ENCODE measurements at places on chromosomes 1 and 21.

GRCh38 chr1:154158307-154159125 lies 3.6 kb upstream of the NUP210L start:
- DNase-seq: no peak

- DNase-seq: no peak
Measured at GRCh38 chr1:214310777-214311690, 30.1 kb downstream of the SMYD2 start.

- DNase-seq: no peak
Measured at GRCh38 chr1:227072991-227073390, 132.9 kb downstream of the COQ8A start.

- DNase-seq: no peak
Measured at GRCh38 chr1:98104289-98104688, 183.5 kb upstream of the DPYD start.

DNA sequence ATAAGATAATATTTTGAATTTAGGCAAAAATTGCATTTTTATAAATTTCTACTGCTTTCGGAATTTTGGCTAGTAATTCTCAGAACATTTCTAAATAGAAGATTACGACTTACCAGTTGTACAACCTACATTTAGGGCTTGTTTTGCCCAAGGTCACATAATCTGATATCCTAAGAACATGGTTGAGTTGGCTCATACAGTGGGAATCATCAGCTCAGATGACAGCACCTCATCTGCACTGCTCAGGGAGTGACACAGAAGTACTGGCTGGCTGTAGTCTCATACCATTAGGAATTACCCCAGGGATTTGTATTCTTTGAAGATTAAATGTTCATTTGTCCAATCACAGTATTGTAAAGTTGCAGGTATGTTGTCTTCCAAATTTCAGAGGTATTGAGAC lies 217.6 kb downstream of the ADGRL2 start:
- DNase-seq: no peak

- DNase-seq: no peak
Measured at GRCh38 chr1:239854922-239855321, 236.8 kb upstream of the FMN2 start.

DNA sequence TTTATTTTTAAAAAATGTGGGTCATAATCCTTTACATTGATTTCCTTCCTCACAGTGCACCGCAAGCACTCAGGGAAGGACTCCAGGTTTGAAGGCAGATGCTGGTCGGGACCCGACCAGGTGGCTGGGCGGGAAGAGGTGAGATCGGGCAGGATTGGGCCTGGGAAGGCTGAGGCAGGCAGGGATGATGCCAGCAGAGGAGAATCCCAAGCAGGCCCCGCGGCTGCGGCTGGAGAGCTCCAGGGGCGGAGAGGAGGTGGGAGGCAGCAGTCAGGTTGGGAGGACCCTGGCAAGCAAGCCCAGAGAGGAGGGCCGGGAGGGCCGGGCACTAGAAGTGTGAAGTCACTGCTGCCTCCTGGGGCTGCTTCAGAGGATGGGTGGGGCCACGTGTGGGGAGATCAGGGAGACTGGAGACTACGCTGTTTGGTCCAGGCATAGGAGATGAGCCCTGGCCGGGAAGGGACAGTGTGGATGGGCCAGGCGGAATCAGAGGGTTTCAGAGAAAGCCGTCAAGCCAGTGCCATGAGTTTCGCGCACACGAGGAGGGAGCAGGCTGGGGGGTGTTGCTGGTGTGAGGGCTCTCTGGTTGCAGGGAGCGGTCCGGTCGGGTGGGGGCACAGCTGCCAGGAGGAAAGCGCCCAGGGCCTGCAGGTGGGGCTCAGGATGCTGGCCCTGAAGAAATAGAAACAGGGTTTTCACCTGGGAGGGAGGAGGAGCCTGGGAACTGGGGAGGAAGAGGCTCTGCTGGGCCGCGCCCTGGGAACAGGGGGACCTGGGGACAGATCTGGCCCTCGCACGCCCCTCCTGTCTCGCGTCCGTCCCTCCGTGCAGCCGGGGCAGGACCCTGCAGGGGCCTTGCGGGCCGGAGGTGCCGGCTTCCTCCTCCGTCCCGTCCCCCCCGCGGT lies 888 bp upstream of the COL18A1 start:
- DNase-seq: no peak

DNA sequence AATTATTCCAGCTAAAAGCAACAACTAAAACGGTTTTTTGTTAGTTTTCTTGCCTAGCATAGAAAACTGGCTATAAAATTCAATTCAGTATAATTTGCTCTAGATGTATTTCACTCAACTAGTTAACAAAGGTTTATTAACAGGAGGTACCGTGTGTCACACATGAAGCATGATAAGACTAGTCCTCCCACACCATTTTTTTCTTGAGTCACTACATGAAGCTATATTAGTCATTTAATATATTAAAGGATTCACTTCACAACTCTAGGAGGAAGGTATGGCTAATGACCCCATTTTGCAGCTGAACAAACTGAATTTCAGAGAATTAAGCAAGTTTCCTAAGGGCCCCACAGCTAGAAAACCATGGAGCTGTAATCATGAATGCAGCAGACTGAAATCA lies 307.8 kb upstream of the USP25 start:
- no peak for DNase-seq

DNA sequence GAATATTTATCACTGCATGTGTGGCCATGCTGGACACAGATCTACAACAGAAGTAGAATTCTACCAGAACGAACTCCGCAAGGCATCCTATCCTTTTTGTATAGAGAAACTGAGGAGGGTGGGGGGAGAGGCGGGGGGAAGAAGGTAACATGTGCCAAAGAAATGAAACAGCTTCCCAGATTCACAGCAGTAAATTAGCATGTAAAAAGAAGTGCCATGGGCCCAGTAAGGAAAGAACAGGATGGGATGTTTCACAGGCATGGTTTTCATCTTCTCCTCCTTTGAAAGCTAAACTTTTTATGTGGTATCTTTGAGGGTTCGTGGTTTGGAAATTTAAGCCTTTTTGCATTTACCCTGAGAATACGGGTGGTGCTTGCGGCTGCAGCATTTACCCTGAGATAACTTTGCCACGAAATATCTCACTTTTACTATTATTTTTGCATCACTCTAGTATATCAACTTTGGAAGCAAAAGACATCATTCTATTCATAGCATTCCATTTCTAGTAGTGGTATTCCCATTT lies 168.9 kb downstream of the TPR start:
- no peak for DNase-seq

Measured in stimulated activated CD4-positive, alpha-beta T cell treated with anti-CD3 and anti-CD28 coated beads, Interleukin-15, amount 100 ng/mL, for 48 hours (primary cell).